Stimulated activated CD4-positive, alpha-beta T cell treated with anti-CD3 and anti-CD28 coated beads, Interleukin-1b, Interleukin-23, amount 100 ng/mL, for 4 hours (primary cell): ENCODE measurements at places on chromosomes 3 and 15.

DNA sequence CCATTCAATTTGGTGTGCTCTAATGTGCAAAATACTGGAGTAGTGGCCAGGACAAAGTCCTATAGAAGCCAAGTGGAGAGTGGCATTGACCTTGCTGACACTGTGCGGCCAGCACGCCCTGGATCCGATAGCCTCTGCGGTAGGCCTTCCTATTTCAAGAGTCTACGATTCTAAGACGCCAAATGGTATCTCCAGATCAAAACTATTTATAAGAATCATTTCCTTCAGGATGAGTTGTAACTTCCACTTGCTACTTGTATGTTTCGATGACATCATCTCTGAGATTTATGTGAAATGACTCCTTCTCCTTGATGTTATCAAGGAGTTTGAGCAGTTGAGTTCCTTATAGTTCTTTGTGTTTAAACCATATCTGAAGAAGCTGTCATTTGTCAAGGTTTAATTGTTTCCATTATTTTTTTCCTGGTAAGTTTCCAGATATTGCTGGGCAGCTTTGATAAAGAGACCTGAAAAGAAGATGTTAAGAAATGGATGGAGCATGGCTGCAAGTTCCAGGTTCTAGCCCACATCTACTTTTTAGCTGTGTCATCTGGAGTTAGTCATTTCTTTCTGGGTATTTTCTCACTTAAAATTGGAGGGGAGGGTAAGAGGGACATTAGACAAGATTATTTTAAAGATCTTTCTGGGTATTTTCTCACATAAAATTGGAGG is 71.8 kb downstream of the TMEM44 start:
- no peak for DNase-seq

DNA sequence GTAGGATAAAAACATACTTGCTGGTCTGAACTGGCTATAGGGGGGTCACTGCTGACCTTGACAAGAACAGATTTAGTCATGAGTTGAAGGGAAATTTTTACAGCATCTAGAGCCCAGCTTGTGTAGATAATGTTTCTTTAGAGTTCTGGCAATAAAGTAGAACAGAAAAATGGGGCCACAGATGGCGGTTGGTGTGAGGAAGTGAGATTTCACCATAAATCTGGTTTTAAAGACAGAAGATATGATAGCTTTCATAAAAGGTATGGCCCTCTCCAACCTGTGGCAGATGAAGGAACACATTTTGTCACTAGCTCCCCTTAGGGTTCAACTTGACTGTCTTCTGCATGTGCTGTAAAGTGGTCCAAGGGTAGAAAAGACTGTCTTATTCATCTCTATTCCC is 24.3 kb upstream of the IMPDH2 start:
- DNase-seq, result no peak

- DNase-seq, result no peak
Observed at GRCh38 chr3:99883693-99884092, 66.0 kb downstream of the CMSS1 start.

- no peak for DNase-seq
Observed at GRCh38 chr15:90160781-90161727, 40.1 kb upstream of the SEMA4B start.

DNA sequence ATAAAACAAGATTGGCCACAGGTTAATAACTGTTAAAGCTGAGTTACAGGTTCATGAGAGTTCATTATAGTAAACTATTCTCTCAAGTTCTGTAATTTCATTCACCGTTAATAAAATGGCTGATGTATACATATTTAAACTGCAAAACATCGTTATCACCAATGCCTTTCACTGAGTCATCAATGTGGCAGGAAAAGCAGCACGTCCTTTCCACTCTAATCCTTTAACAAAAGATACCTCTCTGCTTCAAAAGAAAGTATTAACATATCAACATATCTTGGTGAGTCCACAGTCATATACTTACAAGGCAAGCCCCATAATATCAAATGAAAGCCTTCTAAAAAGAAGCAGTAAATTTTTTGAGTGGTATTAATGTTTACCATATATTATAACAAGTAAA is 54.5 kb downstream of the UACA start:
- DNase-seq, result no peak

DNA sequence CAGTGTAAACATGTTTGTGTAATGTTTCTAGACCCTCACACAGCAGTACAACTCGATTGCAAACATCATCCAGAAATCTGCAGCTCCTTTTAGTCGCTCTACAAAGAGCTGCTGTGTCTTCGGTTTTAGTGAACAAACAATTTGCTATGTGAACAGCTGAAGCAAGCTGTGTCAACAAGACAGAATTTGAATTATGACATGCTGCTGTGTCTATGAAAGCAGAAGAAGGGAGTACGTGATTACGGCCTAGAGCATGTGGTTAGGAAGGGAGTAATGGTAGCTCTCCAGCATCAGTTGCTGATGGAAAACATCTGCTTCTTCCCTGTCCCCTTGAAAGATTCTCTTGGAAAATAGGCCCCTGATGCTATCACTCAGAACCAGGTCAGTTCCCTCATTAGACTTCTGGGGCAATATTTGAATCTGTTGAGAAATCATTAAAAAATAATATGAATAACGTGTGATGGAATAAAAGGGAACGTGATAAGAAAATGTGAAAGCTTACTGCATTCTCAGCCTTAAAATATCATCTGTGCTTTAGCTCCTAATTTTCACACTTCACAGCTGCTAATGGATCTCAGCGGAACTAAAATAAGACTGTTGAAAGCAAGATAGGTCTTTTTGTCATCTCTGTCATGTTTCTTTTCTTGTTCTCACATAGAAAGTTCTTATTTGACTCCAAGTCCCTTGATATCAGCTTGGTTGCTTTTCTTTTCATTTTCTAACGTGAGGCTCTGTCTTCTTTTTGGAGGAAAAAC is 891.5 kb downstream of the ROBO2 start:
- no peak for DNase-seq

DNA sequence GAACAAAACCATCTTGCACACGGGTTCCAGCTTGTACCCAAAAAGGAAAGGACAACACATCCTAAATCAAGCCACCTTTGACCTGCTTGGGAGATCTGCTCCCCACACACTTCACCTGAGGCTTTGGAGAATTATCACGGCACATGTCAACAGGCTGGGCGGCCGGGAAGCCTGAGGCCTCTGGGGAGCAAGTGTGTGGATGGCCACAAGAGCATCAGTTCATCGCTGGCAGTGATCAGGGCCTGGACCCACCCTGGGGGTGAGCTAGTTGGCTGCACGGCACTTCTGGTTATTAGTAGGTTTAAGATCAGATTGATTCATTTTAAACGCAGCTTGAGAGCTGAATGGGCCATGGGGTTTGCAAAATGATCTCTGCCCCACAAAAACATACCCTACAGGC is 108.5 kb downstream of the CHSY1 start:
- DNase-seq, result no peak

DNA sequence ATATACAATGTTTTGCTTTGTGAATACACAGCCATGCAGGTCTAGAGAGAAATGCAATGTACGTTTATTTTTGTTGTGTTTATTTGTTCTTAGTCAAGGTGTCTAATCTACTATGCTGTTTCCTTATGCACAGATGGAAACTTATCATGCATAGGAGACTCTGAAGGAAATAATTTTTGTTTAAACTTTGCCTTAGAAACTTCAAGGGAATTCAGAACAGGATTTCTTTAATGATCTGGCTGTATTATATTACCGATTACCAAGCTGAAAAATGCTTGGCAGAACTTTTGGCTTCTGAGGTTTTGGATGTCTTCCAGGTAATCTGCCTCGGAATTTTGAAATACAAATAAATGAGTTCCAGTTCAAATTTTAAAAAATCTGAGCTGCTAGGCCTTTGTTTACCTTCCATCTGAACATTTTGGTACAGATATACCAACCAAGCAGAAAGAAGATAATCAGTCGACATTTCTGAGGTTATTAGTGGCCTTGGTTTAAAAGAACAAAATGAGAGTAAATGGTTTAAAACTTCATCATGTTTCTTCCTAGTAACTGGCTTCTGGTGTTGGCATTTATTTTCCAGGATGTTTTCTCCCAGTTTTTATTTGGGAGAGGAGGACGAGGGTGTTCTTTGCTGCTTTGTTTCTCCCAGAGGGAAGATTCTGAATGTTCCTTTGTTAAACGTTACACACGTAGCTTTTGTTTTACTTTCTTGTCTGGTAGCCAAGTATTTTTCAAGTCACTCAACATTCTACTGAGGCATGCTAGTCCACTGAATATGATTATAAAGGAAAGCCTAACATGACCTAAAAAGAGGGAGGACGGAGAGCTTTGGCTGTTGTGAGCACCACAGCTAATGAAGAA is 421.8 kb upstream of the TBL1XR1 start:
- DNase-seq, result no peak

DNA sequence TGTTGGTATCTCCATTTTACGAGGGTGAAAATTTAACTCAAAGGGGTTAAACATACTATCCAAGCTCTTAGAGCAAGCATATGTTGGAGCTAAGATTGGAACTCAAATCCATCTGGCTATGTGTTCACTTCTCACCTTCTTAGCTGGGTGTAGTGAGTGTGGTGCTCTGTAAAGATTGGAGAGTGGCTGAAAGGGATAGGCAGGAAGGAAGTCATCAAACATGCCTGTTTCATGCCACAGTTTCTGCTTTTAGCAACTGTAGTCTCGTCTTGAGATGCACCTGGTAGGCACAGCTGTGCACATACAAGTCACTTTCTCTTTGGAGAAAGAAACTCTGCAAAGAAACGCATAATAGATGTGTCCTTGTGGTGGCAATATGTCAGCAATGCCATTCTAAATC is 189.1 kb upstream of the MDFIC2 start:
- no peak for DNase-seq

- no peak for DNase-seq
Observed at GRCh38 chr15:77797270-77797669, 164.6 kb upstream of the LINGO1 start.

GRCh38 chr3:134038071-134038491 is 8.4 kb upstream of the SLCO2A1 start:
- DNase-seq, result no peak

- DNase-seq, result no peak
Observed at GRCh38 chr15:85761635-85762034, 33.1 kb downstream of the KLHL25 start.

DNA sequence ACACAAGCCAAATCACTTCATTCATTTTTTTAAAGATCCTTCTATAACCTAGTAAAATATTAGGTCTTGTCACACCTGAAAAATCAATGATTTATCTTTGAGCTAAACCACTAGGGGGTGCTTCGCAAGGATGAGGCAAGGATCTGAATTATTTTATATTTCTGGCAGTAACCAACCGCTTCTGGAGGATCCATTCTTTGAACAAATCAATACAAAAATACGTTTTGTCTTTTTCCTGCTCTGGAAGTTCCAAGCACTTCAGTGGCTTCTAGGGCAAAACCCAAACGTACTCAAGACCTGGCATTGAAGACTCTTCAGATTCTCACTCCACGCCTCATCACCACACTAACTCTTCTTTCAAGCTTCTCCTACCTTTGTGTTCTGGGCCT is 486 bp downstream of the LSG1 start:
- DNase-seq, result no peak

DNA sequence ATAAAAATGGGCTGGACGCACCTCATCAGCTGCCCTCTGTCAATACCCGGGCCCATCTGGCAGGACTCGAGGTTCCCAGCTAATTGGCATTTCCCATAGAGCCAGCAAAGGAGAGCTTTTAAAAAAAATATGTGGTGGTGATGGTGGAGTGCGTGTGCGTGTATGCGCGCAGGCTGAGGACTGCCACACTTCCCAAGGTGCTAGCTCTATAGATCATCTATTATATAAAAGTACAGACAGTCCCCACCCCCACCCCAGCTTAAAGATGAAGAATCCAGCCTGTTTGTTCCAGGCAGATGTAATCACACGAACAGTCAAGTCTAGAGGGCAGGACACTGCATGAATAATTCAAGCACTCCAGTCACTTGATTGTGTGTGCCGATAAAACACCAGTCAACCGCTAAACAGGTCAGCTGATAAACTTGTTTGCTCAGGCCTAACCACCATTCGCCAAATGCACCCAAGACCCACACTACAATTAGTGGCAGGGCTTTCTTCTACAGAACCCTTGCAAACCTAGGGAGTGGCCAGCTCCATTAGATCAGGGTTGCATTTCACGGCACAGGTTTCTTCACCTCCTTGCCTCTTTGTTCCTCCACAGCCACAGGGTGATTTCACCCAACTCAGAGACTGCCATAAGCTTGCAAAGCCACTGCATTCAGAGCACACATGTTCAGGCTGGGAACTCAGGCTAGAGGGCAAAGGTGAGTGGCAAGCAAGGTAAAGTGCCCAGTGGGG is 5.8 kb downstream of the TLE3 start:
- no peak for DNase-seq

DNA sequence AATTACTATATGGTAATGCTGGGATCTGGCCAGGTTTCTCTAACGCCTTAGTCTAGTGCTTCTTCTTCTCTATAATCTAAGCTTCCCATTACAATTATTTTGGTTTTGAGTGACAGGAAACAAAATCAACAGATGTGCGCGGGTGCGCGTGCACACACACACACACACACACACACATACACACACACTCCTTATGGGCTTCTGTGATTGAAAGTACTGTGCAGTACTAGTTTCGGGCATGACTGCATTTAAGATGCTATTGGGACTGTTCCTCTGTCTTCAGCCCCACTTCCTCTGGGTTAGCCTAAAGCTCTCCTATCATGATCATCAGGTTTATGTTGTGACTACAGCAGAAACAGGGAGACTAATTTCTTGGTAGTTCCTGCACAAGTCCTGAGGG is 32.2 kb downstream of the EPHB1 start:
- no peak for DNase-seq

- no peak for DNase-seq
Observed at GRCh38 chr15:64981812-64982431, 7.8 kb downstream of the SPG21 start.

DNA sequence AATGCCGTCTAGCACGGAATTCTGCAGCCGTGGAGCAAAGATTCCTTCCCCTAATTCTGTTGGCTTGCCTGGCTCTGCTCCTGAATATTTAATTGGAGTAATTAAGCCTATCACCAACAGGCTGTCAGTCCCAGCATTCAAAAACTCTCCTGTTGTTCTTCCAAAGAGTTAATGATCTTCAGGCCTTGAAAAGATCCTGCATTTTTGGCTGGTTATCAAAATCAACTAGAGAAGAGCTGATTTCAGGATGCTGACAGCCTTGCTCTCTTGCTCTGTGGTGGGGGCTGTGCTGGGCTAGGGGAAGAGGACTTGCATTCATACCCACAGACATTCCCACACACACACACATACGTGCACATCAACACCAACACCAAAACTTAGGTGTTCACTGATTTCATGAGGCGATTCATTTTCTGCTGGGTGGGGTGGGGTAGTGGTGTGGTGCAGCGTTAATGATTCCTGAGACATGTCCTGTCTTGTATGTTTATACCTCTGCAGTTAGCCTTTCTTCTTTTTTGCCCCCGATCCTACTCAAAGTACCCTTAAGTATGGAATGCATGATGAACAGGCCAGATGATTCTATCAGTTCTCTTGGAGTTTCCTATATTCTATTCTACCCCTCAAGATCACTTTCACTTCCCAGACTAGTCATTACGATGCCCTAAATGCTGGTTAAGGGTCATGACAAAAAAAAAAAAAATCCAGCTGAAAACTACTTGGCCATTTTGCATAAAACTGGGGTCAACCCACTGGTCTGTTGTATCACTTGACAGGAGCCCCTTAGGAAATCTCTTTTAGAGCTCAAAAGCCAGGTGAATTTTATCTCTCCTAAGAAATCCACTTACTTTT is 42.3 kb downstream of the CPN2 start:
- no peak for DNase-seq

GRCh38 chr3:160180581-160181216 is 44.5 kb upstream of the C3orf80 start:
- DNase-seq, result no peak

GRCh38 chr3:61612211-61613194 is 51.1 kb downstream of the PTPRG start:
- DNase-seq, result no peak

- no peak for DNase-seq
Observed at GRCh38 chr3:143881095-143881494, 32.8 kb upstream of the SLC9A9 start.

- DNase-seq, result no peak
Observed at GRCh38 chr3:50126287-50127211, 28.6 kb upstream of the SEMA3F start.
